ENCODE measurements at places on chromosomes 5 and 9.

DNA sequence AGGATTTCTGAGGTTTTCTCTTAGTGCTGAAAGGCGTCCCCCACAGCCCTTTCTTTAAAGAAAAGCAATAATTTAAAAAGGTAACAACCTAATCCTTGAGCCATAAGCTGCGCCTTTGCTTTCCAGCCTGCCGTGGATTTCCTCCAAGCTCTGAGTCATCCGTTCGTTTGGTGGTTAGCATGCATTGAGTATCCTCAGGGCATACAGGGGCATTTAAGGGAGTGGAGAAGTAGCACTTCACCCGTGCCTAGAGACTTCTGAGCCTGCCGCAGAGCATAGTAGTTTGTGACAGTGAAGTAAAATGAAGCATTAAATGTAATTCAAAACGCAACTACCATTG is 892 bp upstream of the TNC start:
- DNase-seq = no peak

DNA sequence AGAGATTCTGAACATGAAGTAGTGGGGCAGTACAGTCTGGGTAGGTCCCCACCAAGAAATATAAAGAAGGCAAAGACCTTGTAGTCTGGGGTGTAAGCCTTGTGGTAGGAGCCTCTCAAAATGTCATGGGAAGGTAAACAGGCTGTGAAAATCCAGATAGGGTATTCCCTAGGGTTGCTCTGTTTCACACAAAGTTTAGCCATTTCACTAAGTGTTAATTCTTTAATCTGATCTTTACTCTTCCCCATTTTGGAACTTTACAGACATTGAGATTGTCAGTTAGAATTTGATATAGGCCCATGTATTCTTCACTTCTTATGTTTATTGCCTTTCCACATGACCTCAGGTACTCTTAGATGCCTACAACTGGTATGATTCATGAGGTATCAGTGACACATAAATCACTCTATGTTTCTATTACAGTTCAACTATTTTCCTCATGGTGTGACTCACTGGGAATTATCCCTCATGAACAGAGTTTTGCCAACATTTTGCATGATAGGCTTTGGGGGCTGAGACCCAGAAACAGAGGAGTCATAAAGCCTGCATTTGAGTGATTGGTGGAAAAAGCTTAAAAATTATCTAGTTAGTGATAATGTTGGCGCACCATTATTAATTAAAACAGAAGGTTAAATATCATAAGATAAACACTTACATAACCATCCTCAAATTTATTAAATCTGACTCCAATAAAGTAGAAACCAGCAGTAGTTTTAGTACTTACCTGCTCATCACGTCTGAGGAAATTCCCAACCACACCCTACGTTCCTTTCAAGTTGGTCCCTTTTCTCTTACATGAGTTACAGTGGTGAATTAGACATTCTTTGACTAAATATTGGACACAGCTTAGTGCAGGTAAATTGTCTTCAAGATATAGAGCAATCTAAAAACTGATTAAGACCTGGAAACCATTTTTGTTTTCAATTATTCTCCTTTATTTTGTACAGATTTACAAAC is 399.8 kb upstream of the MEF2C start:
- DNase-seq = no peak

DNA sequence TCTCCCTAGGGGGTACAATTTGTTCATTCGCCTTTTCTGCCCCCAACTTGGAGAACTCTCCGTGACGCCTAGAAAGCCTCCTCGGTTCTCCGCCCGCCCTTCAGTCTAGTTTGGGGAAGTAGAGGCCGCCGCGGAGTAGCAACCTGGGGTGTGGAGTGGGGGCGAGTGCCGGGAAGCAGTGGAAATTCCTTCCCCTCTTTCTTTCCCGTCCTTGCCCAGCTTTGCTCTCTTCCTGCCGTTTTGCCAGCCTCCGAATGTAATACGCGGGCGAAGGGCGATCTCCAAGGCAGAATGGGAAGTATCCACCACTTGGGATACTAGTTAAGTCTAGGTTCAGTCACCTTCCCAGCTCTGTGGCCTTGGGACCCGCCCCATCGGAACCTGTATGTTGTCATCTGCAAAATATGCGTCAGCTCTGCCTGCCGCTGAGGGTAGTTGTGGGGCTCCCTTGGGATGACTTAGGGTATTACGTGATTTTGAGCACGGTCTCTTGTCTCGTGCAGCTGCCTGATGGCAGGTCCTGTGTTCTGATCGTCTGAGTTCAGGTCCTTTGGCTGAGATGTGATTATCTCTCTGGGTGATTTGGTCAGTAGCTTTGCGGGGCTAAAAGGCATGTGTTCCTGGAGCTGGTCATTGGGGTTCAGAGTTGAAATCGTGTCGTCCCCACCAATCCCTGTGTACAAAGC is 724 bp downstream of the PAM start:
- DNase-seq = peak; percentile 49

DNA sequence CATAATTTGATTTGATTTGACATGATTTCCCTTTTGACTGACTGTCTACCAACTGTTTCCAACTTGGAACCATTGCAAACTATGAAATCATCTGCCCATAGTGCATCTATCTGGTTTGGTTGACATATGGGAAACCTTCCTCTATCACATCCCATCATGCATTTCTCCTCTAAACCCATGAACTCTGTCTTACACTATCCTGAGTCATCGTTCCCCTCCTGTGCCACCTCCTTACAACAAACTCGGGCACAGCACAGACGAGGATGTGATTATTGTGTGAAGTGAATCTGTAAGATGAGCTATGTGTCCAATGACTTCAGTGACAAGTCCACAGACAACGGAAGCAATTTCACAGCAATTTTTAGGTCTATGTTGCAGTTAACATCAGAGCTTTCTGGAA is 126.1 kb downstream of the NPR3 start:
- no peak for DNase-seq

DNA sequence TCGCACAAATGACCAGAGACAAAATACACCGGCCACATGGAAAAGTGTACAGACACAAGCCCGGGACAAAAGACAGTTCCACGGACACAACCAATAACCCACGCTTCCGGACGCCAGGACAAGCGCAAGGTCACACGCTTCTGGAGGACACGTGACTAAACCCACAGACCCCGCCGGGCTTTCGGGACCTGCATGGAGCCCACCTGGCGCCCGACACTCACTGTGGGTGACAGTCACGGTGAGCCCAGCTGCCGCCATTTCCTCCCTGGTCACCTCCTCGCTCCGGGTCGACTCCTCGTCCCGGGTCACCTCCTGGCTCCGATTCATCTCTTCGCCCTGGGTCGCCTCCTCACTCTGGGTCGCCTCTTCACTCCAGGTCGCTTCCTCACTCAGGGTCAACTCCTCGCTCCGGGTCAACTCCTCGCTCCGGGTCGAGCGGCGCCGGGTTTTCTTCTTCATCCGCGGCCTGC is 470 bp downstream of the BAG1 start:
- peak; percentile 6 for DNase-seq

DNA sequence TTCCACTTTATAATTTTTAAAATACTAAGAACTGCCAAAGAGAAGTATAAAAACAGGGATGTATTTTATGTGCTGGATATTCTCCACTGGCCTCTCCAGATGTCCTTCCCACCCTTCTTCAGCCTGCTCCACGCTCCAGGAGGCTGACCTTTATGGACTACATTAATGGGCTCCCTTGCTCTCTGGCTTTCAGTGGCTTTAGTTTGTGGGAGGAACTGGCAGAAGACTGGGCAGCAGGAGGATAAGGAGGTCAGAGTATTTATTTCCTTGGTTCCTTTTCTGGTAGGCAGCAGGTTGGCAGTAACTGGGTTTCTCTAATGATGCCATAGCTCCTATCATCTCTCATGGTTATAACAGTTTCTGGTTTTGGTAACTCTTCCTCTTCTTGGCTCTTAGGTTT is 133.9 kb downstream of the PAM start:
- DNase-seq = no peak

DNA sequence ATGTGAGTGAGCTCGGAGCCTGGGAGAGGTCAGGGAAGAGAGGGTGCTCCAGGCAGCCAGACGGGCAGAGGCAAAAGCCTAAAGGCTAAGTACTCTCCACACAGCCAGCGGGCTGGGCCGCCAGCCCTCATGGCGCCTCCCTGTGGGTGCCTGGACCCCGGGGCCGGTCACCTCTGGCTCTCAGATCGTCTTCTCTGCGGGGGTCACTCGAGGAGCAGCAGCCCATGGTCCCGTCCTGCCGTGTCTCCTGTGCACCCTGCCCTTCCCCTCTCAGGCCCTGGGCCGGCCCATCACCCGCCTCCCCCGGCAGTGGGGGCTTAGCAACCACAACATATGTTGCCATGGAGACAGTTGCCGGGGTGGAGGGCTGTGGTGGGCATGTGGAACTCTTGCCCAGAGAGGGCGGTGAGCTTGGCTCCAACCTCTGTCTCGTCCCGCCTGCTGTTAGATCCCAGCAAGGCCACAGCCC is 4.2 kb downstream of the AK1 start:
- DNase-seq = no peak

GRCh38 chr5:142319105-142319504 is 5.7 kb downstream of the SPRY4 start:
- DNase-seq = no peak

GRCh38 chr9:13963005-13963653 is 350.8 kb downstream of the NFIB start:
- no peak for DNase-seq

DNA sequence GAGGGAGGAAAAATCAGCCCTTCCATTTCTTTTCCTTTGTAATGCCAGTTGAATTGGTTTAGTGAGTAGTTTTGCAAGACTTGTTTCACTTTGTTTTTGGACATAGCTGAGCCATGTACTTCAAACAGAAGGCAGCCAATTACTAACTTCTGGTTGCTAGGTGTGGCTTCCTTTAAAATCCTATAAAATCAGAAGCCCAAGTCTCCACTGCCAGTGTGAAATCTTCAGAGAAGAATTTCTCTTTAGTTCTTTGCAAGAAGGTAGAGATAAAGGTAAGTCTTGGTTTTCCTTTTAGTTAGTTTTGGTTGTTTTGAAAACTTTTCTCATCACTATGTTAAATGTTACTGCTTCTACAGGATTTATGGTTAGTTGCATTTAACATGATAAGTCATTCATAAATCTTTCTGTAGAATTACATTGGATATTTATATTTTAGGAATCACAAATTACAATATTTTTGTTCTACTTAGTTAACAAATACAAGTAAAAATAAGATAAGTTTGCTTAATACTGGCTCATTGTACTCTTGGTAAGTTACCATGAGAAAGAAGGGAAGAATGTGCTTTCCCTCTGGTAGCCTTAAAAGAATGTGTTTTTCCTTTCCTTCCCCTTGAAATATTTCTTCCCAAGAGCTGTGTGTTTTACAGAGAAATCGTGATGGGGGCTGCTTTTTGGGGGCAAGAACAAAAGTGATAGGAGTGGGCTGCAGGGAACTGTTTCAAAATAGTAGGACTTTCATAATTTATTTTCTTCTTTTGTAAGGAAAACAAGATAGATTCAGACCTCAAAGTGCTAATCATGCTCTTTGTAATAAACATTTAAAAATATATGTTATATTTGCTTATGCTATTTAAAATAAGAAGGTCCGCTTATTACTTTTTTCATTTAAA is at the start of gene ANXA1:
ANXA1 (plus strand) TSS at position 213 of the 890 bp plus-strand sequence. CDS start 6,671 bp downstream, outside the sequence.
- DNase-seq = no peak

DNA sequence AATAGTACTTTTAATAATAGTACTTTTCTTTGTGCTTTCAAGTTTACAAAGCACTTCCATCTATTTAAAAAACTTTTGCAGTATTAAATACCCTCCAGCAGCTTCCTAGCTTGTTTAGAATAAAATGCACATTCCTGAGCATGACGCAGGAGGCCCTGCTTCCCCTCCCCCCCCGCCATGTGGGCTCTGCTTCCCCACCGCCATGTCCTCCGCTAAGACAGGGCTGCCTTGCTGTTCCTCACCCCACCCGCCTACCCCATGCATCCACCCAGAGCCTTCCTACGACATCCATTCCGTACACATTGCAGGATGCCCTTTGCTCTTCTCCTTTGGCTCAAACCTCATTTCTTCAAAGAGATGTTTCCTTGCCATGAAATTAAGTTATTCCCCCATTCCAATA is 205.9 kb upstream of the MSX2 start:
- no peak for DNase-seq

DNA sequence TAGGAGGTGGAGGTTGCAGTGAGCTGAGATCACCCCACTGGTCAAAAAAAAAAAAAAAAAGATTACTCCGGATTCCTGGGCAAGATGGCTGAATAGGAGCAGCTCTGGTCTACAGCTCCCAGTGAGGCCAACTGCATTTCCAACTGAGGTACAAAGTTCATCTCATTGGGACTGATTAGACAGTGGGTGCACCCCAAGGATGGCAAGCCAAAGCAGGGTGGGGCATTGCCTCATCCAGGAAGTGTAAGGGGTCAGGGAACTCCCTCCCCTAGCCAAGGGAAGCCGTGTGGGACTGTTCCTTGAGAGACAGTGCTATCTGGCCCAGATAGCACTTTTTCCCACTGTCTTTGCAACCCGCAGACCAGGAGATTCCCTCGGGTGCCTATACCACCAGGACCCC is 70.7 kb downstream of the CARTPT start:
- no peak for DNase-seq

- no peak for DNase-seq
Observed at GRCh38 chr5:115336201-115336720, 39.8 kb upstream of the CCDC112 start.

DNA sequence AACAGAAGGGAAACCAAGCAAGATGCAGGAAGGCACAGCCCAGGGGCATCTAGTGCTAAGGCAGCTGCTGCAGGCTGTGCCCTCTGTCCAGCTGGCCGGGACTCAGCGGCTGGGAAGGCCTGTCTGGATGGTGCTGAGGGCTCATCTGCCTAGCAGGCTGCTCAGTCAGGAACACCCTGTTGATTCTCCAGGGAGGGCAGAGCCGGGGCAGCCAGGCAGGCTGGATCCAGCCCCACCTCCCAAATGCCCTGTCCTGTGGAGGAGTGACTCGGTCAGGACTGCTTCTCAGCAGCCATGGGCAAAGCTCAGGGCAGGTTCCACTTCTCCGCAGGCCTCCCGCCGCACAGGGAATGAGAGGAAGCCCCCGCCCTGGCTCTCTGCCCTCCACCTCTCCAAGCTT is 7.8 kb upstream of the LCN9 start:
- DNase-seq = no peak

DNA sequence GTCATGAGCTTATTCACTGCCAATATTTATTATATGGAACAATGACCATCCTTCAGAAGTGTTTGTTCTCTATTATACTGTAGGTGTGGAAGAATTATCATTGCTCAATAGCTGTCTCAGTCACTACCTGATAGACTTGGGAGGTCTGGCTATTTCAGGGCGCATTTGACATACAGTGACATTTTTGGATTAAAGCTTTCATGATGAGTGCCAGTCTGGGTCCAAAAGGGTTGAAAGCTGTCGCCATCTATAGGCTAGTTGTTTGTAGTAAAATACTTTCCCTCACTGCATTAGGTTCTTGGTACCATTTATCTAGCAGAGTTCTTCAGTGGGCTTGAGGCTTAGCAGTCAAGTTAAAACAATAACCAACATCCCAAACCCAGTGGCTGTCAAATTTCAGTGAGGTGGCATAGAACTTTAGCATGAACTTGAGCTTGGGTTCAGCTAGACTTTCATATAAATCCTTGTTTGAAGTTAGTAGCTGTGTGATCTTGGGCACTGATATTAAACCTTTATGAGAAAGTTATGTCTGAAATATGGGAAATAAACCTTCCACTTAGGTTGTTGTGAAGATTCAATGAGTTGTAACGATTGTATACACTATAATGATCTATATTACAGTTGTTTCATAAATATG is 110.5 kb upstream of the CDKN2B start:
- no peak for DNase-seq

- no peak for DNase-seq
Observed at GRCh38 chr5:5969942-5970483, 408.3 kb downstream of the MED10 start.
